ENCODE measurements at places on chromosomes 16 and 17.

DNA sequence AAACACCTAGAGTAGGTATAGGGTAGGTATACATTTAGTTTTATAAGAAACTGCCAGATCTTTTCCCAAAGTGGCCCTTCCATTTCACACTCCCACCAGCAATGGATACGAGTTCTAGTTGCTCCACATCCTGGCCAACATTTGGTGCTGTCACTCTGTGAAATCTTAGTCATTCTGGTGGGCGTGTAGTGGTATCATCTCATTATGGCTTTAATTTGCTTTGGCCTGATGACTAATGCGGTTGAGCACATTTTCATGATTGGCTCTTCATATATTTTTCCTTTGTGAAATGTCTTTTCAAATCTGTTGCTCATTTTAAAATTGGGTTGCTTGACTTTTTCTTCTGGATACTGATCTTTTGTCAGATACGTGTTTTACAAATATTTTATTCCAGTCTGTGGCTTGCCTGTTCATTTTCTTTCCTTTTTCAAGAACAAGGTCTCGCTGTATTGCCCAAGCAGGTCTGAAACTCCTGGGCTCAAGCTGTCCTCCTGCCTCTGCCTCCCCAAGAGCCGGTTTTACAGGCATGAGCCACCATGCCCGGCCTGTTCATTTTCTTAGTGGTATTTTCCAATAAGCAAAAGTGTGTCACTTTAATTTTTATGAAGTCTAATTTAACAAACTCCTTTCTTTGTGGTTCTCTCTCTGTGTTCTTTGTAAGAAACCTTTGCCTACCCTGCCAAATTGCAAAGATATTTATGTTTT lies 192.4 kb downstream of the SEC14L1 start:
- no peak for DNase-seq

- no peak for DNase-seq
Observed at GRCh38 chr17:68318103-68318991, 27.1 kb downstream of the ARSG start.

DNA sequence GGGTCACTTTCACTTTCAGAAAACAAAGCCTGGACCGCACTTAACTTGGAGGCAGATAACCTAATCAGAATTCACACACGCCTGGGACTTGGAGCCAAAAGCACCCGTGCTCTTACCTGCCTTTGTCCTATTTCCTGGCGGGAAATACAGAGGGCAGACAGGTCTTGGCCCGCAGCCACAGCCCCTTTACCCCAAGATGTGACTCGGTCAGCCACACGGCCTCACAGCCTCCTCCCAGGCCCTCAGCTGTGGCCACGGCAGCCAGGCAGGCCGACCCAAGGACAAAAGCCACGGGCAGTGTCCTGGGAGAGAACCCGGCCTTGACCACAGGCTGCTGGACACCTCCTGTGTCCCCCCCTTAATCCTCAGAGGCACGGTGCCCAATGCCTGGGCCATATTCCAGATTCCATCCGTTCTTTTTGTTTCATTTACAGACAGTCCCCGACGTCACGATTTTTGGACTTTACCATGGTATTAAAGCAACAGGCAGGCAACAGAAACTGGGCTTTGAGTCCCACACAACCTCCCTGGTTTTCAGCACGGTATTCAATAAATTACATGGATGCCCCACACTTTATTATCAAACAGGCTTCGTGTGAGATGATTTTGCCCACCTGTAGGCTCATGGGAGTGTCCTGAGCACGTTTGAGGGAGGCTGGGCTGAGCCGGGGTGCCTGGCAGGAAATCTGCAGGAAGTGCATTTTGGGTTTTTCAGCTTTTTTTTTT lies 30.1 kb upstream of the GAA start:
- DNase-seq = no peak

GRCh38 chr17:8146381-8147140 lies 5.6 kb downstream of the PER1 start:
- DNase-seq = no peak

DNA sequence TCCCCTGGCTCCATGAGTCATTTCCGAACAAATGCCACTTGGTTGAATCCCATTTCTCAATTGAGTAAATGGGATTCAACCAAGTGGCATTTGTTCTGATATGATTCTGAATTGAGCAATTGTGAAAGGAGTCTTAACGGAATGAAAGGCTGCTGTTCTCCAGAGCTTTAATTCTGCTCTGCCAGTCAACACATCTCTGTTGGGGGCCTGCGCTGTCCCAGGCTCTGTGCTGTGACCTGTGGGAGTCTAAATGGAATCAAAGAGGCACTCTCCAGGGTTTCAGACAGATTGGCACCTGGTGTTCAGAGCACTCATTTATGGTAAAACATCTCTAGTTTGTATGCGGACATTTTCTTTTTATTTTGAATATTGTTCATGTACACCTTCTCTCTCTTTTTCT lies 126.2 kb downstream of the WSCD1 start:
- DNase-seq = no peak

DNA sequence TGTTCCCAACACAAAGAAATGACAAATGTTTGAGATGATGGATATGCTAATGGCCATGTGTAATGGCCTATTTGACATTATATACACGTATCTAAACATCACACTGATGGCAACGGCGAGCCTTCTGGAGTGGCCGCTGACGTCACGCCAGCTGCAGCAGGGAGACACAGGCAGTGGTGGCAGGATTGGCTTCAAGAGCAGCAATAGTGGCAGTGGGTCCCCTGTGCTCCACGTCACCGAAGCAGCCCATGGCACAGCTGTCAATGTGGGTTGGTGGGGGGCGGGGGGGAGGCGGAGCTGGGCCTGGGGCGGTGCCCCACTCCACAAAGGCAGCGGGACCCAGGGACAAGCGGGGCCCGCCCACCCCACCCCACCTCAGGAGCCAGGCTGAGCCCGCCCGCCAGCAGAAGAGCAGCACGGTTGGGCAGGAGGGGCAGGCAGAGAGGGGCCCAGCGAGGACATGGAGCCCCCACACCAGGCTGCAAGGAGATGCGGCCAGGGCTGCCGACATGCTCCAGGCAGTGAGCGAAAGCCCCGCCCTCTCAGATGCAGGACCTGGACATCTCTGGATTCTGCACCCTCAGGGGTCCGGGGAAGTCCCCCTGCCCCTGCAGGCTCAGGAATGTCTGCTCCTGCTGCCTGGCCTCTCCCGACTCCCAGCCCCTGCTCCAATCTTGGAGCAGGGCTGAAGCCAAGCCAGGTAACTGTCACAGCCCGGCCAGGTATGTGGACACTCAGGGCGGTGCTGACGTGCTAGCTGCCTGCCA lies 64.6 kb downstream of the USP32 start:
- no peak for DNase-seq

DNA sequence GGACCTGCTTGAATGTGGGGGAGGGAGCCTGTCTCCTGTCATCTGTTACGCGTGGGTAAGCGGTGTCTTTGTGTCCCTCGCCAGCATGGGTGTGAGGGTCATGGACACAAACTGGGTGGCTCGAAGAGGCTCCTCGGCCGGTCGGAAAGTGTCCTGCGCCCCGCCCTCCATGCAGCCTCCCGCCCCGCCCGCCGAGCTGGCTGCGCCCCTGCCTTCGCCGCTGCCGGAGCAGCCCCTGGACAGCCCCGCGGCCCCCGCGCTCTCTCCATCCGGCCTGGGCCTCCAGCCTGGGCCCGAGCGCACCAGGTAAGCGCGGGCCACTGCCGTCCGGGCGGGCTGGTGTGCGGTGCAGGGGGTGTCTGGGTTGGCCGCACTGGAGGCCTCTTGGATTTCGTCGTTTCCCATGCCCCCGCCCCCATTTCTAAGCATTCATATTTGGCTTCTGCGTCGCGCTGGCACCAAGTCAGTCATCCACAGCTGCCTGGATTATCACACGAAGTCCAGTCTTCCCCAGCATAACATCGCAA lies 43.8 kb downstream of the ELAC2 start:
- no peak for DNase-seq

GRCh38 chr17:250487-251300 lies 69.2 kb upstream of the DOC2B start:
- DNase-seq = no peak

DNA sequence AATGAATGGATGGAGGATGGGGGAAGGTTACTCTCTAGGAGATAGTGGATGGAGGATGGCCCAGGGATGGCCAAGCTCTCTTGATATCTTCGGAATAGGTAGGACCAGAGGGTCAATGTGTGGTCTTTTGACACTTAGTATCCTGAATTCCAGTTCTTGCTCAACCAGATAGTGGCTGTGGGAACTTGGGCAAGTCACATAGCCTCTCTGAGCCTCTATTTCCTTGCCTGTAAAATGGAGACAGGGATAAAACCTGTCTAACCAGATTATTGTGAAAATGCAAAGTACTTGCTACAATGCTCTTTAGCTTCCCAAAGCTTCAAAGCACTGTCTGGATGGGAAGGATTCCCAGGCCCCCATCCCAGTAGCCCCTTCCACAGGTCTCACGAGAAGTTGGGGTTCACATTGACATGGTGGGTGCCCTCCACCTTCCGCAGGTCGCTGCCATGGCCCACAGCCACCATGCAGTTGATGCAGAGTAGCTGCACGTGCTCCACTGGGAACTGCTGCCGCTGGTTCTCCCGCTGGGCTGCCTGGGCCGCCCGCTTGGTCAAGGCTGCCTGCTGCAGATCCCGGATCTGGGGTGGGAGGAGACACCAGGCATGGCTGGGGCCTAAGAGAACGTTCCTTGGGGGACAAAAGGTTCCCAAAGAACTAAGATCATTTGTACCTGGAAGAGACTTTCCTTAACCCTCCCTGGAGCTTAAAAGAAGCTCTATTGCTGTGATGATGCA lies 5.1 kb upstream of the ZNF385C start:
- DNase-seq = no peak

- DNase-seq = no peak
Observed at GRCh38 chr16:30351586-30352419, 3.3 kb downstream of the CD2BP2 start.

- no peak for DNase-seq
Observed at GRCh38 chr16:12976496-12976895, 75.1 kb downstream of the SHISA9 start.

GRCh38 chr17:54348234-54348633 lies 525.5 kb downstream of the KIF2B start:
- DNase-seq = no peak

- DNase-seq = no peak
Observed at GRCh38 chr16:67995423-67995822, 3.9 kb downstream of the DPEP2 start.

GRCh38 chr16:77191259-77191969 lies 424 bp downstream of the MON1B start:
- DNase-seq = no peak

- DNase-seq = no peak
Observed at GRCh38 chr17:2092253-2092652, 37.4 kb downstream of the HIC1 start.

- DNase-seq = no peak
Observed at GRCh38 chr17:8502126-8502525, 66.4 kb downstream of the NDEL1 start.

DNA sequence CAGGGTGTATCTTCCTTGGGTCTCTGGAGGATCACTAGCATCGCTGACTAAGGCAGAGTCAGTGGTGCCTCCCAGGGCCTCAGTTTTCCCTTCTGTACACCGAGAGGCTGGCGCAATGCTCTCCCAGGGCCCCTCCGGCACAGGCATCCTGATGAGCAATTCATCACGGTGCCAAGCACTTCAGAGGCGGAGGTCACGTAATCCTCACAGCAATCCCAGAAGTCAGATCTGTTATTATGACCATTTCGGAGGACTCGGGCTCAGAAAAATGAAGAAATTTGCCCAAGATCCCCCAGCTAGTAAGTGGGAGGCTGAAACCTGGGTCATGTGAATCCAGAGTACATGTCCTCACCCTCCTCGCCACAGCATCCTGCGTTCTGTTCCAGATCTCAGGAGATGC lies 46.5 kb downstream of the AIPL1 start:
- no peak for DNase-seq

- DNase-seq = no peak
Observed at GRCh38 chr16:77816293-77816692, 27.9 kb downstream of the VAT1L start.

- DNase-seq = no peak
Observed at GRCh38 chr17:8162997-8163977, 539 bp upstream of the VAMP2 start.

GRCh38 chr16:49548325-49548970 lies 174.8 kb downstream of the C16orf78 start:
- no peak for DNase-seq

- no peak for DNase-seq
Observed at GRCh38 chr17:55567240-55568214, 56.3 kb upstream of the SMIM36 start.

- DNase-seq = no peak
Observed at GRCh38 chr16:952321-952720, 18.5 kb downstream of the LMF1 start.

DNA sequence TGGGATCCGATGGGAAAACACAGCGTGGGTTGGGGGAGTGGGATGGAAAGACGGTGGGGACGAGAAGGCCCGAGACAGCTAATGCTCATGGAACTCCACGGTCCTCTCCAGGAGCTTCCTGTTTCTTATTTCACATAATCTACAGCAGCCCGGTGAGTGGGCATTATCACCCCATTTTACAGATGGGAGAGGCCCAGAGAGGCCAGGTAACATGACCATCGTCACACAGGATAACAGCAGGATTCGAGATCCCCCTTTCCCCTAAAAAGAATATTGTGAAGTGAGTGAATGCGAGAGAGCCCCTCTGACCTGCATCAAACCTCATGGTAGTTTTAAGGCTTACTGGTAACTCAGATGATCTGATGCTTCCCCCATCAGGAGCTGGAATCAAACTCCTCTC lies 12.0 kb downstream of the CIBAR2 start:
- DNase-seq = no peak

GRCh38 chr17:50519141-50519834 lies 11.0 kb downstream of the MYCBPAP start:
- DNase-seq = no peak

DNA sequence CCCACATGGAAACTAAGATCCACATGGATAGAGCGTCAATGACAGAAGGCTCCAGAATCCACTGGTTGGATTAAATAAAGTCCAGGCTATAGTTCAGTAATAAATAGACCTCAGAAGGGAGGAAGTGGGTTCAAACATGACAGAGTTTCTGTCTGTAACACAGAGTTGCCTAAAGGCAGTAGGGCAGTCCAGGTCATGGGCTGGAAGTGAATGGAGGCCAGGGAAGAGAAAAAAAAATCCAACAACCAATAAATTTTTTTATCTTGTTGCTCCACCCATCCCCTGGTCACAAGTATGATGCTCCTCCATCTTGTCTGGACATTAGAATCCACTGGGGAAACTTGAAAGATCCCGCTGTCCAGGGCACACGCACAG lies 92.4 kb downstream of the RGS9 start:
- no peak for DNase-seq

Measured in stimulated activated CD4-positive, alpha-beta T cell treated with anti-CD3 and anti-CD28 coated beads, Interleukin-1b, Interleukin-23, amount 100 ng/mL, for 1 hour (primary cell).